ENCODE measurements at places on chromosomes 6 and 20. TPM values are rescaled to one million over a fixed set of nuclear protein-coding genes. Genes with fewer than 3 reads are reported as not detected.

- H3K4me1 ChIP-seq = no peaks in the 10 kb centered on the region
- no peak for DNase-seq
- no peak overlapping the region for H3K27ac ChIP-seq
- no peak overlapping the region for H3K4me3 ChIP-seq
Observed at GRCh38 chr20:43337036-43337435, 120.7 kb upstream of the SRSF6 start.

DNA sequence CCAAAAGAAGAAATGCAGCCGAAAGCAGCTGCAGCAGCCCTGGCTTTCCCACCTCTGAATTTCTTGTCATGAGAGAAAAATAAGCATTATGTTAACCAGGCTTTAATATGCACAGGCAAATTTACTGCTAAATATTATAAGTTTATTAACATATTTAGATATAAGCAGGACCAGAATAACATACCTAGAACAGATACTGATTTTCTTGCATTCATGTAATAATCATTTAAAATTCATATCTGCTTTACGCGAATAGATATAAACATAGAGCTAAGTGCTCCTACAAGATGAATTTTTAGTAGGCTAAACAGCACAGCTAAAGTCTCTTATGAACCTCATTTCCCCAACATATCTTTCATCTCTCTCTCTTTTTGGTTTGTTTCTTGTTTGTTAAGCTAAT, 14.7 kb downstream of the CD93 start:
- no peaks in the 10 kb centered on the region for H3K27me3 ChIP-seq
- H3K36me3 ChIP-seq = no peaks in the 10 kb centered on the region
- no peak overlapping the region for H3K27ac ChIP-seq
- DNase-seq = no peak
- H3K4me3 ChIP-seq = no peak overlapping the region
- H3K4me1 ChIP-seq = peaks cover 6% of the 10 kb centered on the region

DNA sequence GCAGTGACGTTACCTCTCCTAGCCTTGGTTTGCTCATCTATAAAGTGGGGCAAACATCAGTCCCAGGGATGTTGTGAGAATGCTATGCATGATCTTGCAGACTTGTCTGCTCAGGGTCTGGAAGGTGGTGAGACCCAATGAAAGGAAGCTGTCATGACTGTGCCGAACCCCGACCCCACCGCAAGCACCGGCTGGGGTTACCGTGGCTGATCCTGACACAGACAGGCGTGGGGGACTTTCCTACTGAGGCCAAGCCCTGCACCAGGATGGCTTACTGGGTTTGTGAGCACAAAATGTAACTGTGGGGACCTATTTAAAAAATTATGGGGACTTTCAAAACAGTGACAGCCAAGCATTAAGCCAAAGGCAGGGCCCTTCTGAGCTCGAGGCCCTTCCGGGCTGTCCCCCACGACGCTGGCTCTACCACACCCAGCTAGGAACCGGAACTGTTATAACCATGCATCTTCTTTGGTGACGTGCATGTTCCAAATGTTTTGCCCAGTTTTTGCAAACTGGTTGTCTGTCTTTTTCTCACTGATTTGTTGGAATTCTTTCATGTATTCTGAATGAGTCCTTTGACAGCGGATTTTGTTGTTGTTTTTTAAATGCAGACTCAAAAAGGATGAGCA, 76.6 kb upstream of the PMEPA1 start:
- no peak overlapping the region for H3K4me3 ChIP-seq
- no peaks in the 10 kb centered on the region for H3K36me3 ChIP-seq
- no peak for DNase-seq
- H3K27me3 ChIP-seq = peaks cover 2% of the 10 kb centered on the region
- peaks cover 30% of the 10 kb centered on the region for H3K4me1 ChIP-seq
- no peak overlapping the region for H3K27ac ChIP-seq

GRCh38 chr6:11785415-11785773, 6.8 kb upstream of the ADTRP start:
- no peaks in the 10 kb centered on the region for H3K4me1 ChIP-seq
- H3K27me3 ChIP-seq = no peaks in the 10 kb centered on the region
- H3K4me3 ChIP-seq = no peak overlapping the region
- H3K27ac ChIP-seq = no peak overlapping the region
- H3K36me3 ChIP-seq = no peaks in the 10 kb centered on the region

DNA sequence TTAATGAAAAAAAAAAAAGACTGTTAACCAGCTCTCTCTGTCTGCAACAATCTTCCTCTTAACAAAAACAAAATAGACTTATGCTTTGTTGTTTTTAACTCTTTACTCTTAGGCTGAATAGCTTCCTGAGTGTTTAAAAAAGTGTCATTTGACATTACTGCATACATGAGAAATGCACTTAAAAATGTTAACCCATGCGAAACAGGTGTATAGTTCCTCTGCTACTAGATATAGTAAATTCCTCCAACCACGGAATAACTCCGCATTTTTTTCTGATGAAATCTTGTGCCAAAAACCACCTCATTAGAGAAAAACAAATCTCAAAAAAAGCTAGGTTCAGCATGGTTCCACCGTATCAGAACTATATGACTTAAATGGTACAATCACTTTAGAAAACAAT, 426.0 kb downstream of the ADGRB3 start:
- H3K27me3 ChIP-seq = no peaks in the 10 kb centered on the region
- H3K36me3 ChIP-seq = no peaks in the 10 kb centered on the region
- no peaks in the 10 kb centered on the region for H3K4me1 ChIP-seq
- no peak for DNase-seq

- H3K27ac ChIP-seq = no peak overlapping the region
- no peak overlapping the region for H3K4me3 ChIP-seq
- no peaks in the 10 kb centered on the region for H3K27me3 ChIP-seq
- peaks cover 15% of the 10 kb centered on the region for H3K36me3 ChIP-seq
- H3K4me1 ChIP-seq = peaks cover 13% of the 10 kb centered on the region
- no peak for DNase-seq
Observed at GRCh38 chr6:108581932-108582475, 21.3 kb downstream of the FOXO3 start.

DNA sequence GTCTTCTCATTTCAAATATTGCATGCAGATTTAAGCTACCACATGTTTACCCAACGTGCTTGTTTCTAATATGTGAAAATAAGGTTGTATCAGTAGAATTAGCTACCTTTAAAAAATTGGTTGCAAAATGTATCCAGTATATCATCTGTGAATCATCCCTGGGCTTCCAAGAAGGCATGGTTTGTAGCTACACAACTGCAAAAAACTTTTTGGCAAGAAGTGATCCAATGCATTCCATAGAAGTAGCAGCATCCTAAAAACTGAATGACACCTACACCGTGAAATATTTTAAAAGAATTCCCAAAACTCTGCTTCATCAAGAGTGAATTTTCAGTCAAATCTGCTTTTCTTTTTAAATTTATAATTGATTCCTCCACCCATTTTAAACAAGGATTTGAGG, 89.1 kb downstream of the AIG1 start:
- no peaks in the 10 kb centered on the region for H3K27me3 ChIP-seq
- H3K36me3 ChIP-seq = no peaks in the 10 kb centered on the region
- H3K4me1 ChIP-seq = peaks cover 3% of the 10 kb centered on the region
- DNase-seq = no peak
- no peak overlapping the region for H3K27ac ChIP-seq
- H3K4me3 ChIP-seq = no peak overlapping the region

DNA sequence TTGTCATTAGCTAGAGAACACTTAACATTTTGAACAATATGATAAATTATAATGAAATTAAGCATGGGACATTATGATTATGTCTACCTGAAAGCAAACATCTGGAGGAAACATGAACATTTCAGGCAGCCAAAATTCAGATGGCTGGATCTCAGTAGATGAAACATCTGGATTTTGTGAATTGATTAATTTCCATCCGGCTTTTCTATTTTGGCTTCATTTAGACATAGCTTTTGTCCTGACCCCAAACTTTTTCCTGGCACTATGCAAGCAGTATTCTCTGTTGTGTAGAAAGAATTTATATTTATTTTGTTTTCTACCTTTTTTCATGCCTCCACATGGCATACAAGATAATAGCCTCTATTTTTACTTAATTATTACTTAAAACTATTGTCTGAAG, 186.3 kb downstream of the OGFRL1 start:
- peaks cover 32% of the 10 kb centered on the region for H3K4me1 ChIP-seq
- no peaks in the 10 kb centered on the region for H3K36me3 ChIP-seq
- no peak overlapping the region for H3K27ac ChIP-seq
- no peak for DNase-seq
- H3K27me3 ChIP-seq = peaks cover 6% of the 10 kb centered on the region
- H3K4me3 ChIP-seq = no peak overlapping the region

GRCh38 chr6:158905277-158905676, 86.1 kb upstream of the EZR start:
- peaks cover 5% of the 10 kb centered on the region for H3K36me3 ChIP-seq
- H3K27ac ChIP-seq = no peak overlapping the region
- DNase-seq = no peak
- H3K27me3 ChIP-seq = peaks cover 3% of the 10 kb centered on the region
- H3K4me3 ChIP-seq = no peak overlapping the region

GRCh38 chr6:35475573-35475972, 7.4 kb downstream of the RPL10A start:
- peaks cover 3% of the 10 kb centered on the region for H3K4me1 ChIP-seq
- H3K36me3 ChIP-seq = peaks cover 5% of the 10 kb centered on the region
- no peak overlapping the region for H3K4me3 ChIP-seq
- no peak for DNase-seq
- H3K27me3 ChIP-seq = peaks cover 6% of the 10 kb centered on the region

- no peaks in the 10 kb centered on the region for H3K27me3 ChIP-seq
- peaks cover 2% of the 10 kb centered on the region for H3K4me1 ChIP-seq
- no peak overlapping the region for H3K27ac ChIP-seq
- no peak overlapping the region for H3K4me3 ChIP-seq
- no peaks in the 10 kb centered on the region for H3K36me3 ChIP-seq
Observed at GRCh38 chr20:39533858-39534257, 571.7 kb downstream of the DHX35 start.

- H3K27me3 ChIP-seq = no peaks in the 10 kb centered on the region
- no peak overlapping the region for H3K27ac ChIP-seq
- no peak for DNase-seq
- H3K36me3 ChIP-seq = no peaks in the 10 kb centered on the region
- H3K4me3 ChIP-seq = no peak overlapping the region
- peaks cover 4% of the 10 kb centered on the region for H3K4me1 ChIP-seq
Observed at GRCh38 chr6:142357879-142358278, 56.1 kb downstream of the ADGRG6 start.

DNA sequence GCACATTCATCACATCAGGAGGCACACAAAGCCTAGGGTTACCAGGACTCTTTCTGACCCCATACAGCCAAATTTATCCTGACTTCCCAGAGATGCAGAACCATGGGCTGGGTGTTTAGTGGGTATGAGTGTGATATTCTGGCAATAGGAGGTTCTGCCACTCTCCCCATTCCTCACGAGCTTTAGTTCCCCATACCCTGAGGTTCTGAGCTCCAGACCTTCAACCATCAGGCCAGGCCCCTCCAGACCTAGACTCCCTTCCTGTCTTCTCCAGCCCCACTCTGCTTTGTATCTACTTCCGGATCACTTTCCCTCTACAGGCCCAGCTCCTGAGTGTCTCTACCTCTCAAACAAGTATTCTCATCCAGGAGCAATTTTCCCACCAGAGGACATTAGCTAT, 4.4 kb downstream of the HLA-F start:
- H3K4me3 ChIP-seq = no peak overlapping the region
- H3K4me1 ChIP-seq = no peaks in the 10 kb centered on the region
- H3K27me3 ChIP-seq = peaks cover 9% of the 10 kb centered on the region
- DNase-seq = no peak

DNA sequence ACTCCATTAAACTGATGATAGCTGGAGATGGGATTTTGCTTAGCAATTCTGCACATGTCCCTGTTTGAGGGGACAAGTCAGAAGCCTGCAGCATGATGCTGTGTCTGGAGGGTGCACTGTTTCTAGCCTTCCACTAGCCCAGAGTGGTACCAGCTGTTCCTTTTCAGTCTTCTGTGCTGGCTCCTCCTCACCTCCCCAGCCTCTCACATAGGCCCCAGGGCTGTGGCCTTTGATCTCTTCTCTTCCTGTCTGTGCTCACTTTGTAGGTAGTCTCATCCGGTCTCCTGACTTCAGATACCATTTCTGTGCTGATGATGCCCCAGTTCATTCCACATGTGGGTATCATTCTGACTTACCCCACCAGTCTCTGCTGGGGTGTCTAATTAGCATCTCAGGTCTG, 126.3 kb downstream of the HIVEP1 start:
- H3K4me1 ChIP-seq = peaks cover 7% of the 10 kb centered on the region
- H3K27me3 ChIP-seq = no peaks in the 10 kb centered on the region
- H3K36me3 ChIP-seq = peaks cover 34% of the 10 kb centered on the region
- no peak overlapping the region for H3K27ac ChIP-seq

PRRT1 gene
- 2.1 TPM for total RNA-seq

TDRD6 gene
- 0.21 TPM for total RNA-seq

POM121L2 gene
- 1.3 TPM for total RNA-seq

RSPO3 gene
- total RNA-seq = 0.59 TPM

VSX1 gene
- not detected for total RNA-seq

CDS2 gene
- 130 TPM for total RNA-seq

RBM39 gene
- total RNA-seq = 308 TPM

SPDEF gene
- total RNA-seq = not detected

Data from endothelial cell (in vitro differentiated cells).